ENCODE measurements at places on chromosomes 16 and 17.

DNA sequence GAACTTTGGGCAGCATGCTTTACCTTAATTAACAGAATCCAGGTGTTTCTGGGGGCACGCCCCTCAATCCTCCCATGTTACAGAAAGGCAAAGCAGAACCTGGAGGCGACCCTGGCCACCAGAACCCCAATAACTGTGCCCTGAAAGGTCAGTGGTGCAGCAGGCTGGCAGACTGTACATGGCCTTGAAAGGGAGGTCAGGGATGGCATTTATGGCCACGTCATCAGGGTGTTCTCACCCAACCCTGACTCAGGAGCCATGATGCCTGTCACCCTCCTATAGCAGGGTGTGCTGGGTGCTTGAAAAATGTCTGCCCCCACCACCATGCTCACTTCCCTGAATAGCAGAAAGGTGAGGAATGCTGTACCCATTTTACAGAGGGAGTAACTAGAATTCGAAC, 177.7 kb downstream of the TMEM132E start:
- no peak overlapping the region for H3K4me3 ChIP-seq
- no peaks in the 10 kb centered on the region for H3K4me1 ChIP-seq
- no peak for DNase-seq
- H3K27ac ChIP-seq, result no peak overlapping the region
- no peaks in the 10 kb centered on the region for H3K27me3 ChIP-seq
- H3K36me3 ChIP-seq, result no peaks in the 10 kb centered on the region

- no peak overlapping the region for H3K27ac ChIP-seq
- no peaks in the 10 kb centered on the region for H3K27me3 ChIP-seq
- H3K36me3 ChIP-seq, result no peaks in the 10 kb centered on the region
- no peak overlapping the region for H3K4me3 ChIP-seq
- no peak for DNase-seq
These were observed 7.5 kb downstream of the SLC6A4 start for GRCh38 chr17:30228011-30228410.

DNA sequence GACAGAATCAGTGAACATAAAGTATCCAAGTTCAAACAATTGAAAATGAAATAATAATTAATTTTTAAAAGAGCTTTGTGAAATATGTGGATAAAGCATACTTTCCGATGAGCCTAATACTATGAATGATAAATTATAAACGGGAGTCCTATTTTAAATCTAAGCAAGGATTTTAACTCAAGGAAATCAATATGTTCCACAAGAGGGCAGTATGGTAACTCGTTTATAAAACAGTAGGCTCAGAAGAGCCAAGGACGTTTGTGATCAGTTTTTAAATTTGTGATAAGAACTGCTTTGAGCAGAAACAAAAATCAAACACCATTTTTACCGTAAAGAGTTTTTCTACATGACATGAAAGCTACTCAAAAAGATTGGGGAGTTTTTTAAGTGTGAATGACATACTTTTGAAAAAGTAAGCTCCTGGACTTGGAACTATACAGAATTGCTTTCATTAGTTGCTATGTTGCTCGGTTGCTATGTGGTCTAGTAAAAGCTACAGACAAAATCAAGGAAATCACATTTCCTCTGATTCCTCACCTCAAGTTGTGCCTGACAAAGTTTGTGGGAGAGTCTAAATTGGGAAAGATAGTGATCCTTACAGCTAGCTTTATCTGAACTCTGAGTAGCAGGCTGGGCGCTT, 11.8 kb upstream of the TEKT1 start:
- H3K27ac ChIP-seq, result no peak overlapping the region
- H3K4me1 ChIP-seq, result no peaks in the 10 kb centered on the region
- H3K36me3 ChIP-seq, result no peaks in the 10 kb centered on the region
- DNase-seq, result no peak
- no peaks in the 10 kb centered on the region for H3K27me3 ChIP-seq

- no peak overlapping the region for H3K27ac ChIP-seq
- no peaks in the 10 kb centered on the region for H3K27me3 ChIP-seq
- no peaks in the 10 kb centered on the region for H3K36me3 ChIP-seq
- H3K4me1 ChIP-seq, result no peaks in the 10 kb centered on the region
- DNase-seq, result no peak
- H3K4me3 ChIP-seq, result no peak overlapping the region
These were observed 85.4 kb downstream of the IRX3 start for GRCh38 chr16:54201200-54201599.

DNA sequence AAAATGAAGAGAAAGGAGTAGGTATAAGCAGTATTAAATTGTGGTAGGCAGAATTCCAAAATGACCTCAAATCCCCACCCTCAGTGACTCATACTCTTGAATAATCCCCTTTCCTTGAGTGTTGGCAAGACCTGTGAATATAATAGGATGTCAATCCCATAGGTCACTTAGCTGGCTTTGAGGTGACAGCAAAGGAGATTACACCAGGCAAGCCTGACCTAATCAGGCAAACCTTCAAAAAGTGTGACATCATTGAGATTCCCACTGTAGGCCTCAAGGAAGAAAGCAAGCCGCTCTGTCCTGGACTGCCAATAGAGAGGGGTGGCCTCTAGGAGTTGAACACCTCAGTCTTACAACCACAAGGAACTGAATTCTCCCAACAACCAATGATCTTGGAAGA, 535.2 kb downstream of the RBFOX1 start:
- H3K4me3 ChIP-seq, result no peak overlapping the region
- H3K4me1 ChIP-seq, result no peaks in the 10 kb centered on the region
